ENCODE measurements at places on chromosomes 7 and 10.

DNA sequence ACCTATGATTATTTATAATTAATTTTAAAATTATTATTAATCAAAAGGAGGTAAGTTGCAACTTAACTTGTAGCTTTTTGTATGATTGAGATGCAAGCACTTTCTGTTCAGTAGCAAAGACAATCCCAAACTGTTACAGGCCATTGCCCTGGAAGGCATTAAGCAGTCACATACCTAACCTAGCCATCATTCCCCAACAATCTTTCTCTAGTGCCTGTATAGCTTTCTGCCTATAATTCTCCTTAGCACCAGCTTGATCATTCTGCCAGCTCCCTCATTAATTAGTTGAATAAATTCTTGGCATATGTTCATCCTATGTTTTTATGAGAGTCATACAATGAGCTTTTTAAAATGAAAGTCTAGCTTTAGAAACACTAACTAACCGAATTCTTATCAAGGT is 178.9 kb upstream of the TMEM106B start:
- no peak for DNase-seq

- no peak for DNase-seq
Measured at GRCh38 chr10:12396567-12396966, 47.2 kb downstream of the CAMK1D start.

GRCh38 chr10:17751781-17752445 is at the start of gene TMEM236:
Gene TMEM236, plus strand, starts transcription at chr10:17752201. Its CDS starts 95 bp downstream, at chr10:17752296.
- no peak for DNase-seq

GRCh38 chr7:31119249-31119648 is 67.1 kb downstream of the ADCYAP1R1 start:
- no peak for DNase-seq

Data from stimulated activated CD8-positive, alpha-beta memory T cell treated with anti-CD3 and anti-CD28 coated beads, Interleukin-2, amount 100 ng/mL, for 48 hours (primary cell).